Fibroblast of pulmonary artery (primary cell): ENCODE measurements at places on chromosomes 7 and 10.

GRCh38 chr10:61189912-61190311 is 245.9 kb upstream of the RHOBTB1 start:
- DNase-seq, result no peak

GRCh38 chr10:107033799-107034422 is 130.6 kb downstream of the SORCS1 start:
- no peak for DNase-seq

DNA sequence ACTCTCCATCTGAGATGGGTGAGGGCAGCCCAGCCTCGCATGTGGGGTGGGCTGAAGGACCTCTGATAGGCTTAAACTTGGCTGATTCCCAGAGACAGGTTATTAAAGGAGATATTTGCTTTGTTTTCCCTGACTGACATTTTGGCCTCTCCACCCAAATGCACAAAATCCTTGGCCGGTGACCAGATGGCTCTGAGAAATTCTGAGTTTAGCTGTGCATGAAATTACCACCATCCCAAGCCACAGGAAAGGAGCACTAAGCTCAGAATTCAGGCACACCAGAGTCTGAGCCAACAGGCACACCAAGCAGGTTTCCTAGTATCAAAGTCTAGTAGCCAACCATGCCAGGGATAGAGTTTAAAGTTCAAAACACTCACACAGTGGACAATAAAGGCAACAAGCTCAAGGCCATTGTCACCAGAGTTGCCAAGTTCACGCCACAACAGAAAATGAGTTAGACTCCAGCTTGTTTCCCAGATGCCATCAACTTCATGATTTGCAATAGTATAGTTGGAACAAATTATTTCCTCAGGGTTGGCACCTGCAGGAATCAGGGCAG is 387.6 kb downstream of the KCNMA1 start:
- no peak for DNase-seq

GRCh38 chr7:17940951-17941431 is 697 bp upstream of the SNX13 start:
- DNase-seq, result peak; percentile 6

DNA sequence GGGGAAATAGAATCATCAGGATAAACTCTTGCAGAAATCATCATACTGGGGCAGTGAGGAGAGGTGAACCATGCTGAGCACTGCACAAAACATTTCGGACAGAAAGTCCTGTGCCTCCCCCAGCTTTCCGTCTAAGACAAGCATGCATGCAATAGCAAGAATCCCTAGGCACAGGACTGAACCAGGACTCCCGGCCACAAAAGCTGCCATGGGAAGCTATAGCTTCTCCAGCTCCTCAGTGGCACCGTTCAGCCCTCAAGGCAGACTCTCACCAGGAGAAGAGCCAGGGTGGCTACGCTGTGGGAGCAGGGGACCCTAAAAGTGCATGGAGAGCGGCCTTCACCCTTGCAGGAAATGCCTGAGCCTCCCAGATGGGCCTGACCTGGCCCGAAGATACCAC is 70.8 kb downstream of the ASB13 start:
- peak; percentile 58 for DNase-seq

- no peak for DNase-seq
Measured at GRCh38 chr7:37526623-37527022, 78.0 kb upstream of the ELMO1 start.

DNA sequence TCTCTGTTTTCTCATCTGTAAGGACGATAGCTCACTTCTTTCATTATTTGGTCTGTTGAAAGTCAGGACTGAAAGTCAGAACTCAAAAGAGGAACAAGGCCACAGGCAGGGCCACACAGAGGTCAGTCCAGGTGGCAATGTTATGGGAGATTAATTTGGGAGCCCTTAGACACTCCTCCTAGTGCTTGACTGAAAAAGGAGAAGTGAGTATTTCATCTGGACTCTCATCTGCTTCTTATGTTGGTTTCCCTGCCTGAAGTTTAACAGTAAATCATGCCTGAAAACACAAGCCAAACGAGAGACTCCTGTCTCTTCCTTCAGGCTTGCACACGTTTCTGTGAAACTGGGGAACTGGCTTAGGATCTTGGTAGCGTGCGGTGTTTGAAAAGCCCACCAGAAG is 248.5 kb downstream of the BUB3 start:
- no peak for DNase-seq

DNA sequence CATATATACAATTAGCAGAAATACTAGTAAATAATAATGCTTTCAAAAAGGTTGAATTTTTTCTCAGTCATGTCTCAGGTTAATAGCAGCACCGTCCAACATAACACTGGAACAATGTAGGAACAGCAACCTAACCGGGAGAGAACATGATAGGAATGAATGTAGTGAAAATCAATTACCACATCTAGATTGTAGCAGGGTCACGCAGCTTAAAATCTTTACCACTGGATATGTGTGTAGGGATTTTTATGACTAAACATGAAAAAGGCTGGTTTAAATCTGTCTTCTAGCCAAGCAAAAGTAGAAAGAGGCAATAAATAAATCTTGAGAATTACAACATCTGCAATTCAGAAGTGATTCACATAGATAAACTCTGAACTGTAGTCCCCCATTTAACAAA is 326.0 kb downstream of the DGKB start:
- no peak for DNase-seq

GRCh38 chr7:27453702-27454405 is 208.8 kb downstream of the HIBADH start:
- DNase-seq, result peak; percentile 75

DNA sequence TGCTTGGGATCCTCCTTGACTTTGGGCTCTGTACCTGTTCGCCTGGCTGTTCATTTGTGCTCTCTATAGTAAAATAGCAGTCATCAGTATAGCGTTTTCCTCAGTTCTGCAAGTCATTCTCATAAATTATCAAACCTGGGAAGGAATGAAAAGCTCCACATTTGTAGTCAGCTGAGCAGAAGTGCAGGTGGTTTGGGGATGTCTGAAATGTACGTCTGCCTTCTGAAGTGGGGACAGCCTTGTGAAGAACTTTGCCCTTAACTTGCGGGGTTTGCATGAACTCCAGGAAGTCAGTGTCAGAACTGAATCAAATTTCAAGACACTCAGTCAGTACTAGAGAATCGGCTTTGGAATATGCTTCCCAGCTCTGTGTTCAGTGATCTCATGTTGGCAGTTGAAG is 358.3 kb upstream of the PRKCQ start:
- DNase-seq, result no peak

DNA sequence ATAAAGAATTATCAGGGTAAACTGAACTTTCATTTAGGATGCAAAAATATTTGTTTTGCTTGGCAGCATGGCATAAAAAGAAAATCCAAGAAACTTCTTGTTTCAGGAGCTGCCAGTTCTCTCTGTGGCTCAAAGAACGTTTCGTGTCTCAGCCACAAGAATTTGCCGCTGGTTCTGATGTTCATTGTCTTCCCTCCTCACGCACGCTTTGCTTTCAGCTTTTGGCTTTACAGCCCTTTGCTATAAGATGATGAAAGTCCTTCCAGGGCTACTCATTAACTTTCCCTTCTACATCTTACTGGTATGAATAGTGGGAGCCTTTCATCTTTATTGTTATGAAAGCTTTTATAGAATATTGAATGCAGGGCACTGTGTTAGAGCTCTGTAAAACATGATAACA is 124.7 kb downstream of the BICC1 start:
- peak; percentile 65 for DNase-seq

- peak; percentile 55 for DNase-seq
Measured at GRCh38 chr7:13017333-13017857, 330.0 kb downstream of the ARL4A start.

DNA sequence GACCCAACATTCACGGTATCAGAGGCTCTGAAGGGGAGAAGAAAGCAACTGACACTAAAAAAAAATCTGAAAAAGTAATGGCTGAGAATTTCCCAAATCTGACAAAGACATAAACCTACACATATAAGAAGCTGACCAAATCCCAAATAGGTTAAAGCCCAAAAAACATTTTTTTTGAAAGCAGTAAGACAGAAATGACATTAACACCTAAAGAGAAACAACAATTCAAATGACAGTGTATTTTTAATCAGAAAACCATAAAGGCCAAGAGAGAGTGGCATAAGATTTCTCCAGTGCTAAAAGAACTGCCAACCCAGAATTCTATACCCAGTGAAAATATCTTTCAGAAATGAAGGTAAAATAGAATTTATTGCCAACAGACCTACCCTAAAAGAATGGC is 35.5 kb downstream of the RUFY2 start:
- no peak for DNase-seq

DNA sequence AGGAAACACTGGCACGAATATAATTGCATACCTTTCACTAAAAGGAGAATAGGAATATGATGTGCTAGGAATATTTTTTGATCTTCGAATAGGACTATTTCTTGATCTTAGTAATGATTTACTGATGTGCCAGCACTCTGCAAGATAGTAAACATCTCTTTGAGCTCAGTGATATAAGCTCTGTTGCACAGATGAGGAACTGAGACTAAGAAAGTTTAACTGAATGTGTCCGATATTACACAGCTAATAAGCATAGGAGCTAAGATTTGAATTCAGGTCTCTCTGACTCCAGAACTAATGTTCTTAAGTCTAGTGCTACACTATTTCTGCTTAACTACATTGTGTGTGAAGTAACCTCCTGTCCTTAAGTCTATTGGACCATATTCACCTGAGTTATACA is 98.4 kb upstream of the PTPRZ1 start:
- DNase-seq, result no peak

- DNase-seq, result no peak
Measured at GRCh38 chr7:17998692-17999091, 29.0 kb downstream of the PRPS1L1 start.

- DNase-seq, result peak; percentile 68
Measured at GRCh38 chr7:146146831-146147486, 30.4 kb downstream of the CNTNAP2 start.

- no peak for DNase-seq
Measured at GRCh38 chr7:659306-659847, 67.1 kb upstream of the DNAAF5 start.

DNA sequence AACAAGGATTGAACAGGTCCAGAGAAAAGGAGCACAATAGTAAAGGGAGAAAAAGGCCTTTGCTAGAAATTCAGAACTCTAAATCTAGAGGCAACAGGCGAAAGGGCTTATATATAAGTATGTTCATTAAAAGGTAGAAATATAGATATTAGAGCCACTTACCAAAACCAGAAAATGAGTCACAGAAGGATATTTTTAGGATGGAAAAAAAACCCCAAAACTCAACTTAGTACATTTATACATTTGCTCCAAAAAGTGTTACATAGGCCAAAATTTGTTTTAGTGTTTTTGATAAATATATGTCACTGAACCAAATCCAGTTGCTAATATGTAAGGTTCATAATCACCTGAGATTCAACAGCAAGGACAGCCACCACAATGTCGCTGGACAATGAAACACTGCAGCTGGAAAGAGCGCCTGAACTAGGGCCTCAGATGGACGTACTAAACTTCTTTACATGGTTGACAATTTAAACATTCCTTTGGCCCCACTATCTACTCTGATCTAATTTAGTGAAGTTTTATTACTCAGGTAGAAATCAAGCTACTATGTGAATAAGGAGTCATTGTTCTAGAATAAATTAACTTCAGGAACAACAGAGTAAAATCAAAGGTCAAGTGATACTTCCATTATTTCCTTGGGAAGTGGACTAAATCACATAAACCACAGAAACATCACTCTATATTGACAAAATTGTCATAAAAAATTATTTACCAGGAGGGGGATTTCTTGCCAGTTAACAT is 10.9 kb downstream of the FAM3C start:
- DNase-seq, result no peak

DNA sequence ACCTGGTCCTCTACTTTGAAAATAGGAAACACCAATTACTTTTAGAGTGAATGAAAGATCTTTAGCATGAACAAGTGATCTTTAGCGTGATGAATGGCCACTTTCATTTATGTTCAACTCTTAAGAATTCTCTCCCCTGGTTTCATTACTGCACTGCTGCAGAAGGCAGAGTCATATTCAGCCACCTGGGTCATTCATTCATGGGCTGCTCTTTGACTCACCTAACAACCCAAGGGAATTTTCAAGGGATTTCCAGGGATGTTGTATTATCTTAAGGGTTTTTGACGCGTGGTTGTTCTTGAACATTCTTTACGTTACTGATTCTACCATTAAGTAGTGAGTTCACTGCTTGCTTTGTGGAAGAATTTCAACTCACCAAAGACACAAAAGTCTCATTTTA is 87.3 kb upstream of the STK17A start:
- DNase-seq, result no peak

- DNase-seq, result no peak
Measured at GRCh38 chr10:131880016-131880590, 20.7 kb upstream of the PPP2R2D start.
